ENCODE measurements at places on chromosomes 7 and 10.

DNA sequence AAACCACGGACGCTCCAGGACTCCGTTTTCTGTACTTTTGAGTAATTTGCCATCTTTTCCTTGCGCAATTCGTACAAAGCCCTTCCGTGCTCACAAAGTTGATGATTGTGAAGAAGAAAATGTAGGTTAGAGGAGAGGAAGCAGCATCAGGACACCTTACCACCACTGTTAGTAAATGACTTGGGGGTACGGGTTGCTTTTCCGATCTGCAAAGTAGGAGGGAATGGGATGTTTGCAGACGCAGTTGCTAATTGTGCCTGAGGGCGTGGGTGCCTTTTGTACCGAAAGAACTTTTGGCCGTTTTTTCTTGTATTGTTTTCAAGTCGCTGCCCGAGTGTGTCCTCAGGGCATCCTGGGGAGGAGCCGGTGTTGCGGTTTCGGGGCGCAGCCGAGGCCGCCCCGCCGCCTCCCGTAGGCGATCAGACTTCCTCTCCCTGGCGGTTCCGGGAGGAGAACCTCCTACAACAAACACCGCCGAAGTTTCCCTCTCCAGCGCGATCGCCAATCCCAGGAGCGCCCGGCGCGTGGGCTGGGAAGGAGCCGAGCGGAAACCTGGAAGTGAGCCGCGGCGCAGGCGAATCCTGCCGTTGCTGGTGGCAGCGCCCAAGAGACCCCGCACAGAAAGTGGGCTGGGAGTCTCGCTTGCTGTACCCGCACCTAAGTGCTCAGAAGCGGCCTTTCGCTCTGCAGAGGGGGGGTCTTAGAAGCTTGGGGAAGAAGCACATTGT, 1.0 kb downstream of the PRR15 start:
- no peak for DNase-seq

- DNase-seq = no peak
Measured at GRCh38 chr7:23067271-23067670, 38.3 kb upstream of the KLHL7 start.

GRCh38 chr10:13771992-13772391, 185.2 kb downstream of the PRPF18 start:
- DNase-seq = no peak

- no peak for DNase-seq
Measured at GRCh38 chr10:110737886-110738634, 93.9 kb downstream of the RBM20 start.

DNA sequence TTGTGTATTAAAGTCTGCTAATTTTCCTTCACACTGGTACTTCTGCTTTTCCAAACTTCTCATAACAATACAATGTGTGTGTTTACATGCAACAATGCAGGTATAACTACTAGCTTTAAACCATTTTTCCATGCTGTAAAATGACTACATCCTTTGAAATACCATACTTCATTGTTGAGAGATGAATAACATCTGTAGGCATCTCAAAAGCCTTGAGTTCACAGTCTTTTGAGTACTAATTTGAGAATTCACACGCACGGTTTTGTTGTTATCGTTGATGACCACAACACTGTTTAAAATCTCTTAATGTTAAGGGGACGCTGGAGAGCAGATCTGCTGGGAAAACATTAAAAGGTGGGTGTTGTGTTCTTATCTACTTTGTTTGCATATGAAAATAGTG, 37.4 kb downstream of the SEMA3A start:
- no peak for DNase-seq

DNA sequence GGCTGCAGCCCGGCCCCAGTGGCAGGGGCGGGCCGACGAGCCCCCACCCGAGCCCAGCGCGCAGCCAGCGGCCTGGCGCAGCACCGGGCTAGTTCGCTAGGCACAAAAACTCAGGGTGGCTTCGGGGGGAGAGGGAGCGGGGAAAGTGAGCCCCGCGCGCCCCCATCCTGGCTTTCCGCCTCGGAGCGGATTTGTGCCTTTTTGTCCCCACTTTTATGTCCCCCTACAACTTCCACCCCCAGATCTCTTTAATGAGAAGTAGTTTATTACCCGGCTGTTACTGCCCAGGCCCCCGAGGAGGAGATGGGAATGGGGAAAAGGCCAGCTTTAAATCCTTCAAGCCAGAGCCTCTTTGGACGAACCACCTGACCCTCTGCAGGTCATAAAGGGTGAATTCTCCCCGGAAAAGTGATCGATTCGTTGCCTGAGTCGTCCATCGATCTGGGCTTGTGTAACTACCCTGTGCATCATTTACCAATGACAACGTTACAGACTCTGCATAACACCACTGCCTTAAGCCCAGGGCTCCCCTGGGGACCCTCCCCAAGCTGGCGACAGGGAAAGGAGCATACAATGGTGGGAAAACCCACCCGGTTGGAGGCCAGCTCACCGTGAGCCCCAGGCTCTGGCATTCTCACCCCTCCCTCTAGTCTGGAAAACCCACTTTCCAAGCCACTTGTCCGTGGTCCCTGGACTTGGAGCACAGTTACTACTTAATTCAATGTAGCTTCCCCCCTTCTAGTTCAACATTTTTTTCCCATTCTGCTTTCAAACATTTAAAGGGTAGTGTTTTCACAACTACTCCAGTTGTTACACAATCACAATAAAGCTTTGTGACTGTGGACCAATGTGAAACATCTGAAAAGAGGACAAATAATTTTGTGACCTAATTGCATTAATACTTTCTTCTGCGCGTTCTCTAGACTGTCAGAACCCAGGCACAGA, 748 bp upstream of the SH3PXD2A start:
- DNase-seq = no peak
